T-helper 17 cell (primary cell): ENCODE measurements at places on chromosomes 2 and 18.

- no peak for DNase-seq
Observed at GRCh38 chr18:35610089-35610488, 28.5 kb downstream of the GALNT1 start.

- DNase-seq: no peak
Observed at GRCh38 chr18:67363694-67364093, 152.8 kb downstream of the DSEL start.

DNA sequence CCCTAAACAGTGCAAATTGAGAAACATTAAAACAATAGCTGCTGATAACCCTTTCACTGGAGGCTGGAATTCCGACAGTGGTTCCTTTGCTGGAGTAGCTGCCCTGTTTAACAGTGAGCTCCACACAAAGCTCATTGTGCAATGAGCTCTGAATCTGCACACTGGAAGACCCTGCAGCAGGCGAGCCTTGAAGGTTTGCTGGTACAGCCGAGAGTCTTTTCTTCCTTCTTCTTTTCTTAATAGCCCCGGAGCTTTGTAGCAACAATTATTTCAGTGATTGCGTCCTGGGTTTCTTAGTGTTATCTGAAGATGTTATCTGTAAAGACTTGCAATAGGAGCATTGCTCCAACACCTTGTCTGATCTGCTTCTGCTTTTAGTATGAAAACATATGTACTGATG lies 50.8 kb upstream of the CXCR4 start:
- no peak for DNase-seq

- DNase-seq: no peak
Observed at GRCh38 chr2:201402651-201403562, 45.8 kb upstream of the FLACC1 start.

DNA sequence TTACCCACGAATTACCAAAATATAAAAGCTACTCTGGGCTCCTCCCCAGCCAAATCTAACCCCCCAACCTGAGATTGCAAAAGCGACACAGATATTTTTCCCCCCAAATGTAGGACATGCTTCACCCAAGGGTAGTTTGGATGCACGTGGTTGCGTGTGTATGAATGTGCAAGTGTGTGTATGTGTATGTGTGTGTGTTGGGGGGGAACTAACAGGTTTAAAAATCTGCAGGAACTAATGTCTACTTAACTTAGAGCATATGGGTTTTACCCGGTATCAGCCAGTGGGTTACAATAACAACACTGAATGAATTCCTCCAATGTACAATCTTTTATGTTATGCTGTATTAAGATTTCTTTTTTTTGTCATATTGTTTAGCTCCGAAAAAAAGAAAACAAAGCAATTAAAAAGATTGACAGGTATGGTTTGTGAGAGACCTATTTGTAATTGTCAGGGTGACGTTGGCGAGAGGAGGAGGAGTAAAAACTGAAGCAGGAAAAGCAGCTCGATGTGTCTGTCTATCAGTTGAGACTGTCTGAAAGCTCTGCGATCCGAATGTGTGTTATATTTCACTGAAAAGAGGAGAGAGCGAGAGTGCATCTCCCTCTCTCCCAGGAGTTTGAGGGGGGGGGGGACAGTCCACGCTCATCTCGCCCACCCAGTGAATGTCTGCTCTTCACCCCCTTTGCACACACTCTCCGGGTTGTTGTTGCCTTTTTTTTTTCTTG lies at the start of gene TSHZ1:
Gene TSHZ1, plus strand, starts transcription at position 524 of the 728 bp plus-strand sequence. CDS start 1,080 bp downstream, outside the sequence.
- DNase-seq: no peak
